SJSA1 (cell line): ENCODE measurements at places on chromosomes 3 and 15. TPM values are rescaled to one million over a fixed set of nuclear protein-coding genes. Genes with fewer than 3 reads are reported as not detected.

GAP43 gene
- not detected in 2 replicates for total RNA-seq

BFSP2 gene
- total RNA-seq = not detected in 2 replicates

STRIT1 gene
- not detected in 2 replicates for total RNA-seq

LMAN1L gene
- total RNA-seq = not detected in 2 replicates

GNAT1 gene
- total RNA-seq = not detected in 2 replicates

CHDH gene
- total RNA-seq = 0.47 TPM in 1 of 2 replicates, not detected in the other

P2RY14 gene
- total RNA-seq = not detected in 2 replicates

PTX3 gene
- 8.1 and 10.5 TPM in 2 replicates for total RNA-seq

TGM4 gene
- total RNA-seq = 0.05 TPM in 1 of 2 replicates, not detected in the other

EXOG gene
- total RNA-seq = 9.0 and 11.7 TPM in 2 replicates

GPR171 gene
- total RNA-seq = not detected in 2 replicates

GMPS gene
- 79.4 and 80.2 TPM in 2 replicates for total RNA-seq

PPP1R14D gene
- not detected in 2 replicates for total RNA-seq

CD86 gene
- total RNA-seq = not detected in 2 replicates

LRTM1 gene
- total RNA-seq = not detected in 2 replicates

MYLK gene
- 147 and 213 TPM in 2 replicates for total RNA-seq

SKOR1 gene
- total RNA-seq = not detected in 2 replicates
